ENCODE measurements at places on chromosomes 16 and 17.

- peak; percentile 67 for DNase-seq
These were observed 2.8 kb upstream of the NTN3 start for GRCh38 chr16:2468233-2468724.

GRCh38 chr17:700504-701094 is 14.0 kb downstream of the VPS53 start:
- DNase-seq = no peak

DNA sequence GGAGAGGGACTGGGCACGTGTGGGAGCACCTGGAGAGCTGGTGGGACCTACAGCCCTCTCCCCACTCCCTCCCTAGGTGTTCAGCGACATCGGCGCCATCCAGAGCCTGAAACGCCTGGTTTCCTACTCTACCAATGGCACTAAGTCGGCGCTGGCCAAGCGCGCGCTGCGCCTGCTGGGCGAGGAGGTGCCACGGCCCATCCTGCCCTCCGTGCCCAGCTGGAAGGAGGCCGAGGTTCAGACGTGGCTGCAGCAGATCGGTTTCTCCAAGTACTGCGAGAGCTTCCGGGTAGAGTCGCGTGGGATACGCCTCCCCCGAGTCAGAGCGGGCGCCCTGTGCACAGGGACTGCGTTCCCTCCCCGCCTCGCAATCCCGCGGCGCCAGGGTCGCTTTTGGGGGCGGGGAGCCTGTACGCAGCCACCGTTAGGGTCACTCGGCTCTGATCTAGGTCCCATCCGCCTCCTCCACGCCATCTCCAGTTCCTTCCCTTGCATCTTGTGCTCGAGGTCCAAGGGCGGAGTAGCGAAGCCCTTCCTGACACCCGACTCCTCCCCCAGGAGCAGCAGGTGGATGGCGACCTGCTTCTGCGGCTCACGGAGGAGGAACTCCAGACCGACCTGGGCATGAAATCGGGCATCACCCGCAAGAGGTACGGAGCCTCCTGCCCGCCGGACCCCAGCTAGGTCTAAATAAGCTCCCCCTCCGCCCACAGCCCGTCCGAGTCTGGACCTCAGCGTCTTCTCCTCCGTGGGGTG is 13.0 kb downstream of the SARM1 start:
- DNase-seq = no peak

DNA sequence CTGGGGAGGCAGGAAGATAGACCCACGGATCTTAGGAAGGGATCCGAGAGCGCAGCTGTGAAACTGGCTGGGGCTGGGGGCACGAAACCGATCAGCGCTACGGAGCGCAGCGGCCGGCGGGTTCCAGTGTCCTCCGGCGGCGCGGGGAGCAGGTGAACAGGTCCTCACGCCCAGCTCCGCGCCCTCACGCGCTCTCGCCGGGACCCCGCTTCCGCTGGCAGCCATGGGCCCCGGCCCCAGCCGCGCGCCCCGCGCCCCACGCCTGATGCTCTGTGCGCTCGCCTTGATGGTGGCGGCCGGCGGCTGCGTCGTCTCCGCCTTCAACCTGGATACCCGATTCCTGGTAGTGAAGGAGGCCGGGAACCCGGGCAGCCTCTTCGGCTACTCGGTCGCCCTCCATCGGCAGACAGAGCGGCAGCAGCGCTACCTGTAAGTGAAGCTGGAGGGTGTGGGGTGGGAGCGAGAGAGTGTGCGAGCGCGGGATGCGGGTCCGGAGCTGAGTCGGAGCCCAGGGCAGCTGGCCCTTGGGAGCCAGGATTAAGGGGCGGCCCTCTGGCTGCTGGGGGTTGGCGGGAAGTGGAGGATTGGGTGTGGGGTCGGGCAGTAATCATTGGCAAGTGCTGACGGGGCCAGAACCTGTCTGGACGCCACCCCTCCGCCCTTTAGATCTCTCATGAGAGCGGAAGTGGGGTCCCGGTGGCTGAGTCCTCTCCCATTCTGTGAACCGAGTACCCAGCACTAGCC is 479 bp downstream of the ITGA3 start:
- peak; percentile 71 for DNase-seq

- DNase-seq = peak; percentile 25
These were observed 30.3 kb downstream of the TSC2 start for GRCh38 chr16:2078096-2078495.

DNA sequence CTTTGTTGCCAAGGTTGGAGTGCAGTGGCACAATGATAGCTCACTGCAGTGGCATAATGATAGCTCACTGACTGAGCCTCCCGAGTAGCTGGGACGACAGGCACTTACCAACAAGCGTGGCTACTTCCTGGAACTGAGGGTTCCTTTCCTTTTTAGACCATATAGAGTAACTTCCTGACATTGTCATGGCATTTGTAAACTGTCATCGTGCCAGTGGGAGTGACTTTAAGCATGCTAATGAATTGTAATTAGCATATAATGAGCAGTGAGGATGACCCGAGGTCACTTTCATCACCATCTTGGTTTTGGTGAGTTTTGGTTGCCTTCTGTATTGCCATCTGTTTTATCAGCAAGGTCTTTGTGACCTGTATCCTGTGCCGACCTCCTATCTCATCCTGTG is 162.4 kb downstream of the HS3ST4 start:
- no peak for DNase-seq
